Stimulated activated CD4-positive, alpha-beta T cell treated with anti-CD3 and anti-CD28 coated beads, Interleukin-1b, Interleukin-23, amount 100 ng/mL, for 4 hours (primary cell): ENCODE measurements at places on chromosomes 13 and 19.

- DNase-seq: no peak
Observed at GRCh38 chr13:113186061-113186900, 22.2 kb downstream of the PCID2 start.

DNA sequence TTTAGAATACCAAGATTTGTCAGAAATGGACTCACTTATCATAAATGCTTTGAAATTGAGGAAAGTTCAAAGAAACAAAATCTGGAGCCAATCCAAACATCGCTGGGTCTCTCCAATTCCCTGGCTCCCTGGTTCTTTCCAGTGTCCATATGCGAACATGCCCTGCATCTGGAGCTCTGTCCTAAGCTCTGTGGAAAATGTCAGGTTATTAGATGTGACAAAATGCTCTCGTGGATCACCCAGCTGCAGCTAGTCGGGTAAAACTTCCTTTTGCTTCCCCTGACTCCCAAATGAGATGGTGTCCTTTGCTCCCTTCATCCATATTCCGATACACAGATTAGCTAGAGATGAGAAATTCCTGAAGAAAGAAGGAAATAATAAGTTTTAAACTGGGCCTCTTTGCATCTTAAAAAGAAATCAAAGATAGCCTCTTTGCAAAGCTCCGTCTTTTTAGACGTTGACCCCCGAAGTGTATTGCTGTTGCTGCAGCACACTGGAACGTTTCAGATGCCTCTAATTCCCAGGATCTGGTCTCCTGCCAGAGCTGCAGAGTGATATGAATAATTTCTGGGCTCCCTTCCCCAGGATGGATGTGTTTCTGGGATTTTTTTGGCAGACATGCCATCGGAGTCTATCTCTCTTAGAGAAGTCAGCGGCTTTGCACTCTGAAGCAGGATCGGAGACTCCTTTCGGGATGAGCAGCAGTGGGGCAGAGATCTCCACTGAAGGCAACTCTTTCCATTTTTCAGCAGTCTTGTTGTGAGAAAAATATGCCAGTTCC, 102.9 kb downstream of the TEX26 start:
- no peak for DNase-seq

GRCh38 chr13:41970918-41971317, 10.0 kb upstream of the VWA8 start:
- DNase-seq: no peak

GRCh38 chr13:75790198-75790970, 154.3 kb downstream of the LMO7 start:
- DNase-seq: no peak

DNA sequence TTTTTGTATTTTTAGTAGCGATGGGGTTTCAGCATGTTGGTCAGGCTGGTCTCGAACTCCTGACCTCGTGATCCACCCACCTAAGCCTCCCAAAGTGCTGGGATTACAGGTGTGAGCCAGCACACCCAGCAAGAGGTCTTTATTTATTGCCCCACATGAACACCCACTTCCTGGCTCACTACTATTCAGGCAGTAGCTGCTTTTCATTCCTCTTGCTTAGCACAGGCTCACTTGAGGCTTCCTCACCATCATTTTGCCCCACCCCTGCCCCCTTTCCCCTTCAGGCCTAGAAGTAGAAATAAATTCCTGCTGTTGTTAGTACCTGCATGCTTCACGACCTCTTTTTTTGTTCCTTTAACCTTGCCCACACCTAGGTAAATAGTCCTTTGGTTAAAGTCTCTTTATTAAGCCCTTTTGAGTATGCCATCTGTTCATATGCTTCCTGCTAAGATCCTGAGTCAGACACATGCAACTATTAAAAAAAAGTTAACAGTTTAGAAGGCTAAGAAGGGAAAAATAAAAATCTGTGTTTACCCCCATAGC, 33.5 kb upstream of the ITM2B start:
- no peak for DNase-seq

DNA sequence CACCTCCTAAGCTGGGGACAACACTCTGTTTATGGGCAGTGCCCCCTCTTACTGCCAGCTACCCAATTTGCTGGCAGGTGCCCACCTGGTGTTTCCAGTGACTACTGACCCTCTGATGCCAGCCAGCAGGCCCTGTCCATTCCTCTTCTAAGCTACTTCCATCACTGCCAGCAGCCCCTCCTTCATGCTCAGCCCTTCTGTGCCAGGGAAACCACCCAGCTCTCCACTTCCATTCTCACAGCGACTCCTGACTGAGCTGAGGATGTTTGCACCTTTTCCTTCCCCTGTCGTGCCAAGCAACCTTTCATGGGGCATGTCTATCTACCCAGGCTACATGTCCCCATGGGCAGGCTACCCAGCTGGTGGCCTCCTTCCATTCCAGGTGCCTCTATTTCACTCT, 24.0 kb upstream of the ZNF492 start:
- no peak for DNase-seq

DNA sequence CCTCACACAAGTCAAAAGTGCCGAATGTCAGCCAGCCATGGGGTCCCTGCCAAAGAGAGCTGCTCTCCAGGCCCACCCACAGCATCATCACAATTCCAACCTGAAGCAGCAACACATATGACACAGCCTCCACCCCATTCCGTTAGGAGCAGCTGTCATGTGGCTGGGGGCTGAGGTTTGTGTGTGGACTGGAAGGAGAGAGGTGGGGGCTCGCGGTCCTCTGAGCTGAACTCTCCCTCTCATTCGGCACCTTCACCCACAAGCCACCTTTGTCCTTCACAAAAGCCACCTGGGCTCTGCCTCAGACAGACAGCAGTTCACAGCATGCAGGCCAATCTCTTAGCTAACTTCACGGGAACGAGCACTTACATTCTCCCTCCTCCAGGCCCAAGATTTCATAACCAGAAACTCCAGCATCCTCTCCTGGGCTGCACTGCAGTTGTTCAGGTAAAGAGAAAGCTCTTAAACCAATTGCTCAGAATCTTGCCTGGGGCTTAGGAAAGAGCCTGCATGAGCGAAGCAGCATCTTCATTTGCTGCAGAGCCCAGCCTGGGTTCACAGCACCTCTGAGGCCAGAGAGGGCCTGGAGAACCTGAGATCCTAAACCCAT, 7.2 kb downstream of the RAB20 start:
- DNase-seq: no peak

- no peak for DNase-seq
Observed at GRCh38 chr13:67986234-67986633, 756.1 kb upstream of the PCDH9 start.

GRCh38 chr13:38670627-38671026, 16.2 kb upstream of the FREM2 start:
- DNase-seq: no peak

DNA sequence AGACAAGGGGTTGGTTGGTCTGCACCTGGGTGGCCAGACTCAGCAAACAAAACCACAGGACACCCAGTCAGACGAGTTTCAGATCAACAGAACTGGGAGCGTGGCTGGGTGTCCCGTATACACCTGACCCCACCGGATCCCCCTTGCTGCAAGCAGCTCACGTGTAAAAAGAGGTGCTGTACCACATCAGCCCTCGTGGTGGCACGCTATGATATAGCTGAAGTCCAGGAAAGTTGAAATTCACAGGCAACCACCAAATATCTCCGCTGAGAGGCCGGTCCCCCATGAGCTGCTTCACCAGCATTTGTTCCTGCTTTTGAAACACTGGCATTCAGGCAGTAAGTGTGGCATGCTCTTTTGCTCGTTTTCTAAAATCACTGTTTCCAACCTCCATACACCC, 92.3 kb downstream of the TUBA3C start:
- DNase-seq: no peak

- DNase-seq: no peak
Observed at GRCh38 chr13:25241007-25241406, 46.3 kb downstream of the MTMR6 start.

DNA sequence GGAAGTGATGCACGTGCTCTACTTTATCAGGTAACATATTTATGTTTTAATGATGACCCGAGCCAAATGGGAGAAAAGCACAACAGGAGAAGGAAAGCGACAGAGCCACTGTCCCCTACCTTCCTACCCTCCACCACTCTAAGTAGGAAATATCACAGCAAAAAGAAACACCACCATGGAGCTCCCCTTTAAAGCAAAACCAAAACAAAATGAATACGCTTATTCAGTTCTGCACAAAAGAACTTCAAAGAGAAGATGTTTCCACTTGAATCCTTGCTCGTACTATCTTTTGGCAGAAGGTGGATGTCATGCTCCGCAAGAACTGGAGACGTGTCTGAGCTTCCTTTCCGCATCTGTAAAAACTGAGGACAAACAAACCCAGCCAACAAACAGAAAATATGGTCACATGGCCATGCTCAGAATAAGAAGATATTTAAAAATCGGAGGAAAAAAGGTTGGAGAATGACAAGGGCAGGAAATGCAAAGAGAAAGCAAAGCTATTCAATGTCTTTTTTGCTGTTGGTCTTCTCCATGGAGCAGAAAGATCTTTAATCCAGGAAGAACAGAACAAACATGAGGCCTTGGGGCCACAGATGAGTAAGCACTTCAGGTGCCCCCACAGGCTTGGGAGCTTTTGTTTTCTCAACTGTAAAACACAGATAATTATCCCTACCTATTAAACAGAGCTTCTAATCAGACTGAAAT, 19.5 kb downstream of the N4BP2L1 start:
- no peak for DNase-seq

GRCh38 chr13:93289053-93289452, 62.4 kb downstream of the GPC6 start:
- DNase-seq: no peak

GRCh38 chr19:47469719-47470118, 2.0 kb downstream of the SLC8A2 start:
- DNase-seq: no peak

- DNase-seq: no peak
Observed at GRCh38 chr13:112114391-112114790, 47.4 kb downstream of the SOX1 start.

DNA sequence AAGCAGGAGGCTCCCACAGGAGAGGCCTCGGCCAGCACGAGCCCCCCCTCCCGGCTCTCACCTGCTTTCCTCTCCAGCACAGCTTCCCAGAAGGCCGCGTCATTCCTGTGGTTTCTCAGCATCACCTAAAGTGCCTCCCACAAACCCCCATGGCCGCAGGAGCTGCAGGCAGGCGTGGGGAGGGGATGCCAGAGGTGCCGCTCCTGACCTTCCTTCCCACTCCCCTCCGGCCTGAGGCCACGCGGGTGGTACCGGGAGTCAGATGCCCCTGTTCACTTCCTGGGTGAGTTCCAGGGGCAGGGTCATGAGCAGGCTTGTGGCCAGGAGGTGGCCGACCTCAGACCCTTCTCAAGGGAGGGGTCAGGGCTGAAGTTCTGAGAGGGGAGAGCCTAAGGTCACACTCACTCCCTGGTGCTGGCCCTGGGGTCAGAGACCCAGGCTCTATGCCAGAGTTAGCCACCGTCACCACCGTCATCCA, 14.4 kb upstream of the NPAS1 start:
- DNase-seq: no peak

DNA sequence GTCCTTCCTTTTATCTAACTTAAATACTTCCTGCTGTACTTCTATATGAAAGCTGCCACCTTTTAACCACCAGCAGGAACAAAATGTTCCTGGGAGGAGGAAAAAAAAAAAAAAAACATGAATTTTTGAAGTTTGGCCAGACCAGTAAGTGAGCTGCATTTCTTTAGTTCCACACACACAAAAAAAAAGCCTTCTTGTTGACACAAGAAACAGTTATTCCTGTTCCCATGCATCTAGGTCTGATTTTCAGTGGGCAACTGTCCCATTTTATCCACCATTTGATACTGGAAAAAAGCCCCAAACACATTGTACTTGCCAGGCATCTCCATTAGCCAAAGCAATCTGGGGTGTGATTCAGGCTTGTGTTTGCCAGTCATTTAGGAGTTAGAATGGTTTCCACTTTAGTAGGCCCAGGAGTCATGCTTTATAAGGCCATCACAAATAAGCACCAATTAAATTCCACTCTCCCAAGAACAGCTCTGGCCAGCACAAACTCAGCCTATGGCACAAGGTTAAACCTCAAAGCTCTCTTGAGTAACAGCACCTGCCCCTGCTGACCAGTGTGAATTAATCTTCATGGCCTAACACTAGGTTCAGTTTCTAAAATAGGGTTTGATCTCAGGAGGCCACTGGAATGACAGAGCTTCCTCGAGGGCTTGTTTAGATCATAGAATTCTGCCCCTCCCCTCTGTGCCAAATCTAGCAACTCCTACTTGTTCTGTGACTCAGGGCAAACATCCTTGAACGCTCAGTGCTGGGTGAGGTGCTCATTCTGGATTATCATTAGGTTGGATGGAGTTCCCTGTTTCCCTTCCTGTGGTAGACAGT, 67.1 kb downstream of the NUFIP1 start:
- no peak for DNase-seq

- no peak for DNase-seq
Observed at GRCh38 chr13:40220299-40220935, 446.0 kb downstream of the FOXO1 start.
